ENCODE measurements at places on chromosomes 6 and 20.

DNA sequence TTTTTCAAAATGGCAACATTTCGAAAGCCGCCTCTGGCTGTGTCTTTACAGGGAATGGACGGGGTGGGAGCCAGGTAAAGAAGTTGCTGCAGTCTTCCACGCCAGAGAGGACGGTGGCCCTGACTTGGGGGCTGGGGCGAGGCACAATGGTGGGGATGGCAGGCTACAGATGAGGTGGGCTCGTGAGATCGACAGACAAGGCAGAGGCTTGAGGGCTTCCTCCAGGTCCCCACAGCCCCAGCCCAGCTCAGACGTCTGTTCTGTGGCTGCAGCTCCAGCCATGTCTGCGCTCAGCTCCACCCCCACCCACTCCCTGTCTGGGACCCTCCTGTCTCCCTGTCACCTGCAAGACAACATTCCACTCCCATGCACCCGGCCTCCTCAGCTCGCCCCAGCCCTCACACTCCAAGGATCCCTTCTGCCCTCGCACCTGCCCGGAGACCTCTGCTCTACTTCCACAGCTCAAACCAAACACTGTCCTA is 7.4 kb upstream of the C20orf144 start:
- no peak for DNase-seq

- DNase-seq: peak; percentile 39
Observed at GRCh38 chr6:108526739-108527174, 34.0 kb upstream of the FOXO3 start.

GRCh38 chr6:13687917-13688351 is 23.7 kb downstream of the RANBP9 start:
- DNase-seq: no peak

- DNase-seq: no peak
Observed at GRCh38 chr6:45297320-45297719, 30.8 kb upstream of the RUNX2 start.

DNA sequence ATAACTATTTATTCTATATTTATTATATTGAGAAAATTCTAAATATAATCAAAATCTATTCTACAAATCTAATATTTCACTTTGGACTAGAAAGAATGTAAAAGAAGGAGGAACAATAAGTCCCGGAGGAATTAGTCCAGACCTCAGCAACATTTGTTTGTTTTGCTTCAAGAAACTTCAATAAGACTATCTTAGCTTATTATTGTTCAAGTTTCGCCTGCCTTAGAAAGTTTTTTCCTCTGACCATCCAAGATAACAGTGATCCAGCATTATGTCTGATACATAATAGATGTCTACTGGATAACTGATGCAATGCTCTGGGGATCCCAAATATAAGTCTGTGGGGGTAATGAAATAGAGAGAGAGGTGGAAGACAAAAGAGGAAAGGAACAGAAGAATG is 28.7 kb upstream of the NT5E start:
- no peak for DNase-seq

DNA sequence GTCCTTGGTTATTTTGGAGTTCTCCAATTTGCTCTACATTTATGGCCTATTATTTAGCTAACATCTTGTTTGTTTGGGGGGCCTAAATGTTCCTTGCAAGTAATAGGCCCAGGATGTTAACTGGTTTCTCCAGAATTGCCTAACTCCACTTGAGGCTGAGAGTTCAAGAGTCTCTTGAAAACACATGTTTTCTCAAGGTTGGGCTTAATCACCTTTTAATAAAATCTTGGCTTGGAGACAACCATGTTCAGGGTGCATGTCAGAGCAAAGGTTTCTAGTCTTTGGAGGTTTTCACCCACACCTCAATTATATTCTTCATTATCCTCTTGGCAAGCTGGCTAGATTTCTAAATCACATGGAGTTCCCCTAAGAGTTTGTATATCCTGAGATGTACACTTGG is 54.2 kb downstream of the KLHL31 start:
- DNase-seq: no peak

GRCh38 chr6:22363166-22363713 is 66.4 kb upstream of the PRL start:
- DNase-seq: no peak

DNA sequence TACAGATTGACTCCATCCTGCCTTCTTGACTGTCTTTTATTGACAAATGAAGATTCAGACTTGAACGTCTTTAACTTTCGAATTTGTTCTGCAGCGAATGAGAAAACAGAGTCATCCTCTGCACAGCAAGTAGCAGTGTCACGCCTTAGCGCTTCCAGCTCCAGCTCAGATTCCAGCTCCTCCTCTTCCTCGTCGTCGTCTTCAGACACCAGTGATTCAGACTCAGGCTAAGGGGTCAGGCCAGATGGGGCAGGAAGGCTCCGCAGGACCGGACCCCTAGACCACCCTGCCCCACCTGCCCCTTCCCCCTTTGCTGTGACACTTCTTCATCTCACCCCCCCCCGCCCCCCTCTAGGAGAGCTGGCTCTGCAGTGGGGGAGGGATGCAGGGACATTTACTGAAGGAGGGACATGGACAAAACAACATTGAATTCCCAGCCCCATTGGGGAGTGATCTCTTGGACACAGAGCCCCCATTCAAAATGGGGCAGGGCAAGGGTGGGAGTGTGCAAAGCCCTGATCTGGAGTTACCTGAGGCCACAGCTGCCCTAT is 12.2 kb downstream of the BRD2 start:
- no peak for DNase-seq

DNA sequence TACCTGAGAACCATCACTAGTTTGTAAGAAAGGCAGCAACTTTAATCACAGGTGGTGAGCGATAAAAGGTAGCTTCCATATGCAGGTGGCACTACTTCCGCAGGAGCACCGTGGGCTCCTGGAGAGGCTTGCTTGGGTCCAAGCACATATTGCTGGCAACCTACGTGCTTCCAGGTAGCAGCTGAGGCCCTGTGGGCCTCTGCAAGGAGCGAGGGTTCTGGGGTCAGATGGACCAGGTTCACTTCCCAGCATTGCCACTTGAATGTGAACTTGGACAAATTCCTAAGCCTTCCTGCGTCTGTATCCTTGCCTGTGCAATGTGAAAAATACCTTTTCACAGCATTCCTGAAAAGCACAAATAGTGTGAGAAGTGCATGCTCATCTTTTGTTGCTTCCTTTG is 31.0 kb downstream of the TXNDC5 start:
- no peak for DNase-seq

DNA sequence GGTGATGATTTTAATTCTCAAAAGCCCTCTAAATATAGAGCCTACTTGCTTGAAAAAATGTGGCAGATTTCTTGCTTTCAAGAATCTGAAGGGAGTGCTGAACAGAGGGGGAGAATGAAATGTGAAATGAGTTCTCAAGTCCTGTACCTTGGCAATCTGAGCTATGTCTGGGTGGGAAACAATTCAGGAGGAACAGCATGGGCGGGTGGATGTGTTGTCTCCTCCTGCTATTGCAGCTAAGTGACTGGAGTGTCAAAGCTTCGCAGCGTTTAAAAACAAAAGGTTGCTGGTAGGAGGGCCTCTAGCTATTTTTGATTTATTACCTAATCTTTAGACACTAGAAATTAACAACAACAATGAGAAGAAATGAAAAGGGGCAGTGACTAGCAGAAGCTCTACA is 102.5 kb upstream of the ARG1 start:
- DNase-seq: no peak

- DNase-seq: no peak
Observed at GRCh38 chr6:5276581-5276980, 15.3 kb downstream of the FARS2 start.

- DNase-seq: no peak
Observed at GRCh38 chr6:132147530-132148011, 196.4 kb upstream of the CCN2 start.

DNA sequence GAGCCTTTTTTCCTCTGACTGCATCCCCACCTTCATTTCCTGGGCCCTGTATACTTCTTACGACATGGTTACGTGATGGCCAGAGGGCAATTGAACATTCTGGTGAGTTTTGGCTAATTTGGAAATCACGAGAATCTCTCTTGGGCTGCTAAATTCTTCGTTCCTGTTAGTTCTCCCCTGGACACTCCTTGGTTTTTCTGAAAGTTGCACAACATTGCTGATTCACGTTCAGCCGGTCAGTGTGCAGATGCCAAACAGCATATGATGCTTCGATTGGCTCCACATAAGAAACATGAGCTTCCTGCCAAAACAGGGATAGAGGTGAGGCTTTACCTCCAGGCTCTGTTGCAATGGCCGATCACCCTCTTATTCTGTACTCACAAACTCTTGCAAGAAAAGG is 119.4 kb upstream of the LY86 start:
- no peak for DNase-seq

DNA sequence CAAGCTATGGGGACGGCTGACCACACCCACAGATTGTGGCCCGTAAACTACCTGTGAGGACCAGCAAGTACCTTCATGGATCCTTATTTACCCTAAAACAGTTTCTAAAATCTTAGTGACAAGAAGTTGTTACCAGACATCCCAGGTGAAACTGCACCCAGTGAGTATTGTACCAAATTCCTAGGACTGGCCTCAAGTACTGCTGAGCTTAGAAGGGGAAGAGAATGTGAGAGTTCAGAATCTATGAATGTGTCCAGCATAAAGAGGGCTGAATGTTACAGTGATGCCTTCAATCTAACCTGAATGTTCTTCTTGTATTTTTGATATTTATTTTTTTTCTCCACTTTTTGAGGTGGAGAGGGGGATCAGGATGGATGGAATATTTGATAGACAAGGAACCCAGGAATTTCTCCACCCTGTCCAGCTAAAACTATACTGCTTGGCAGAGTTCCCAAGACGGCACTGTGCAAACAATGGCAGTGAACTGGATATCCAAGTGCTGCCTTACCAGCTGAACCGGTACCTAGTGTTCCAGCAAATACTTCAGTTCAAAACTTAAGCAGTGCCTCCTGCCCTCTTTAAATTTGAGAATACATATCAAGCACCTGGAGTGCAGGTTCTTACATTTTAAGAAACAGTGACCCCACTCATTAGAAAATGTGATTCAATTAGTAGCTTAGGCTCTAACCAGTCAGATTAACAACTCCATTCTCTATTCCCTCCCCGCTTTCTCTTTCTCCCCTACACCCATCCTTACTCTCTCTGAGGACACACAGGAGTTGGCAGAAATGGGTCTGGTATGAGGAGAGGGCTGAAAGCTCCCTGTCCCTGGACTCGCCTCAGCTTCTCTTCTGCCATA is 427.3 kb upstream of the FLRT3 start:
- DNase-seq: no peak

Data from hepatic stellate cell (primary cell).